ENCODE measurements at places on chromosomes 2 and 18.

DNA sequence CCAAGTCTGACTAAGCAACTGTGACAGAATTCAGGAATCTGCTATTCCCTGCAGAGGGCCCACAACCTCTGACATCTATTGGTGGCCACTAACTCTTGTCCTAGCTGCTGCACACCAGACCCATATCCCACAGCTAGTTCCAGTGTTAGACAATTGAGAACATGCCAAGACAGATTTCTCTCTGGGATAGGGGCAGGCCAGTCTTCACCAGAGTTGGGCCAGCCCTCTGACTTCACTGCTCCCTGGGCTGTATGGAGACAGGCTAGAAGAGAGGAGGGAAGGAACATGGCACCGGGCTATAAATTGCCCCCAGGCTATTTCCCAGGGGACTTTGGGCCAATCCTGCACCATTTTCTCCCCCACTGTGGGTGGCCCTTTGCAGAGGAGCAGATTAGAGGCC is 32.7 kb upstream of the CYP26B1 start:
- no peak for DNase-seq

GRCh38 chr2:105377871-105378270 is 21.0 kb downstream of the FHL2 start:
- DNase-seq, result no peak

DNA sequence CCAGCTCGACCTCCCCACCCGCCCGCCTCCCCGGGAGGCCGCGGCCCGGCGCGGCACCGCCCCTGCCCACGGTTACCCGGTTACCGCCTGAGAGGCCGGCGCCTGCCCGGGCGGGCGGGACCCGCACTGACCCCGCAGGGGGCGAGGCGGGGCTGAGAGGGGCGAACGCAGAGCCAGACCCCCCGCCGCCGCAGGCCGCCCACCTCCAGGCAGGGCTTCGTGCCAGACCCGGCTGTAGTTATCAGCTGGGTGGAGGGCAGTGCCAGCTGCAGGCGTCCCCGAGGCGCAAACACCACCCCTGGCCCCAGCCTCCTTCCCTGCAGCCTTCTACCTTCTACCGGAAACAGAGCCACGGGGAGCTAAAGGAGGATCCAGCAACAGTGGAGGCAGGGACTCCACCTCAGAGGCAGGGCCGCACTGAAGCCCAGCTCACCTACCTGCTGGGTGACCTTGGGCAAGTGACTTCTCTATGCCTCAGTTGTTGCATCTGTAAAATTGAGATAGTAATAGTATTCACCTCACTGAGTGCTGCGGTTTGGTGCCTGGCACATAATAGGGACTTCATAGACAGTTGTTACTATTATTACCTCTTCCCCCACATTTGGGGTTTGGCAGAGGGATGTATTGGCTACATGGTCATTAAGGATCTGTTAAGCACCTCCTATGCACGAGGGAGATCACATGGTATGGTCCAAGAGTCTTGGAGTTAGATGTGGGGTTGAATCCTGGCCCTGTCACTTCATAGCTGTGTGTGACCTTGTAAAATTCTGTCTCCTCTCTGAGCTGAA is 231.6 kb upstream of the SMAD2 start:
- peak; percentile 50 for DNase-seq

- DNase-seq, result no peak
Observed at GRCh38 chr2:207338220-207338607, 172.5 kb upstream of the KLF7 start.

DNA sequence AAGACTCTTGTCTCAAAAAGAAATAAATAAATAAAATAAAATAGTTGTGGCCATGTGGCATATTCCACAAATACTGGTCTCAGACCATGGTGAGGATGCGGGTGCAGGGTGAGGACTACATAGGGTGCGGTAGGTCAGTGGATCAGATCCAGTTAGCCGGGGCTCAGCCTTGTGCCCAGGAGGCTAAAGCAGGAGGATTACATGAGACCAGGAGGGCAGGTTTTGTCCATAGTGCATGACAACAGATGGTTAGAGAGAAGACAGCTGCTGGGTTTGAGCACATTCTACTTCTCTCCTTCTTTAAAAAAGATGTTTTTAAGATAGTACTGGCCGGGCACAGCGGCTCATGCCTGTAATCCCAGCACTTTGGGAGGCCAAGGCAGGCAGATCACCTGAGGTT is 12.8 kb upstream of the PSD4 start:
- peak; percentile 74 for DNase-seq

DNA sequence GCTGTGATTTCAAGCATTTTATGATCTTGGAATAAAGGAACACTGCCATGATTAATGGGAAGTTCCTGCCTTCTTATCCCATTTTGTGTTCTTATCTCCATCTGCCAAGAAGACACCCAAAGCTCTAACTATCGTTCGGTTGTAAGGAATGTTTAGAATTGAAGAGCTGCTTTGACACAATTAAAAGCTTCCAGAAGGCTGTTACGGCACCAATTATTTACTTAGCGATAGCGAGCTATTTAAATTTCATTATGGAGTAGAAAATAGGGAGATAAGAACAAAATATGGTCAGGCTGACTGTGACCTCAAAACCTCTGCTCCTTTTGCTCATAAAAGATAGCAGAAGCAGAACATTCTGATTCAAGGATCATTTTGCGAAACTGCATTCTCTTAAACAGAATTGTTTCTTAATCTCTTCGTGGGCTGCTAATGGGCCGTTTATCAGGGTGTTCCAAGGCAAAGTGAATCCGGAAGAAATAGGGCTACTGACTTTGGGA is 101.6 kb downstream of the SLC4A3 start:
- DNase-seq, result no peak

Data from WERI-Rb-1 (cell line).